Stimulated activated CD8-positive, alpha-beta memory T cell treated with anti-CD3 and anti-CD28 coated beads, Interleukin-12 subunit alpha, Interleukin-12 subunit beta, amount 100 ng/mL, for 1 hour (primary cell): ENCODE measurements at places on chromosomes 4 and X.

DNA sequence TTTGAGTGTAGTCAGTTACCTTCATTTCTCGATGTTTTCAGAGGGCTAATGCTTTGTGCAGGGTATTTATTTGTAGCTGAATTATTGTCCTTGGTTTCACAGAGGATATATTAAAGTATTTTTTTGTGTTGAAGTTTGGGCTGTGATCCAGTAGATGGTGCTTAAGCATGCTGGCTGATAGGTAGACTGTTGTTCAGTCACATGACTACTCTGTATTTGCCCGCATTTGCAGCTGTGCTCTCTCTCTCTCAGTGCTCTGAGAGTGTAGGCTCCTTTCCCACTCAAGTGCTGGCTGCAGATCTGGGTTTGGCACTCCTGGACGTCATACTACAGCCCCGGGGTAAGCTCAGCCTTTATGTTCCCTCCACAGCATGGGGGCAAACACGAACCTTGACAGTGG is 21.7 kb downstream of the RAB40AL start:
- DNase-seq: no peak

GRCh38 chr4:23035521-23036056 is 342.9 kb downstream of the GBA3 start:
- no peak for DNase-seq

DNA sequence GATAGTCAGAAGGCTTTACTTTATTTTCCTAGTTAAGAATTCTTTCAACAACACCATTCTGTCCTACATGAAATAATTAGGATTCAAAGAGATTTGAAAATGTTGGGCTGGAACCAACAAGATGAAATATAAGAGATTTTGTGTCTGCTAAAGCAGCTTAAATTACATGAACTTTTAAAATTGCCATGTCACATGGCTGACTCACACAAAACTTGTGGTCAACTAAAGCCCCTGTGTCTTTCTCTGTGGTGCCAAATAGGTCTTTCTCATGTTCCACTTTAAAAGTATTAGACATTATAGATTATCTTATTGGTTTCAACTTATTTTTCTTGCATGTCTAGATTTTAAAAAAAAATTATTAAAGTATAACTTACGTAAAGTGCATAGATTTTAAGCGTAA is 60.8 kb upstream of the FHL1 start:
- DNase-seq: no peak

- DNase-seq: no peak
Observed at GRCh38 chrX:149461746-149462145, 43.4 kb downstream of the IDS start.

- no peak for DNase-seq
Observed at GRCh38 chr4:176504118-176504517, 184.4 kb downstream of the SPCS3 start.

DNA sequence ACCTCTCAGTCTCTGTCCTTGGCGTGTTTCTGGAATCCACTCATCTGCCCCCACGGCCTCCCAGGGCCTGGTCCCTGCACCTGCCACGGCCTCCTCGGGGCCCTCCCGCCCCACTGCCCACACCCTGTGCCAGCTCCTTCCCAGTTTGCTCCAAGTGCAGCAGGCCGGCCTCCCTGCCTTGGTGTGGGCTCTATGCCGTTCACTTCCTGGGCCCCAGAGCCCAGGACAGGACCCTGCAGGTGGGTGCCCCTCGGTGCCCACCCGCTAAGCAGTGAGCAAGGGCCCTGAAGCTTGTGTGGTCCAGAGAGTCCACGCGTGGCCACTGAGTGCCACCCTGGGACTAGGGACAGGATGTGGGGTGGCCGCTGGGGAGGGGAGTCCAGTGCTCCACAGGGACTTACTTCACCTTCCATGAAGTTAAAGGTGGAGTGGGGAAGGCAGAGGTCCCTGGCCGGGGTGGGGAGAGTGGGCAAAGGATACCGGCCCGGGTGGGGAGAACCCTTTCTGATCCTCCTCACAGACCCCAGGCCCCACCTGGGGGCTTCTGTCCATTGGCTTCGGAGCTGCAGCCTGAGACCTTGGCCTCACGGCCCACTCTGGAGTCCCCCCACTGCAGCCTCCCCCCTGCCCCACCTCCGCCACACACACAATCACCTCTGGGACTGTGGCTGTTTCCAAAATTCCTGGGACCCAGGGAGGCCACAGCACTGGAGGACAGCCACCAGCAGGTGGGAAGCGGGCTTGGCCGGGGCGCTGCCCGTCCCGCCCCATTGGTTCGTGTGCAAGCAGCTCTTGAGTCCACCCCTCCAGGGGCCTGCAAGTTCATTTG is 60.0 kb upstream of the NKX1-1 start:
- DNase-seq: no peak

DNA sequence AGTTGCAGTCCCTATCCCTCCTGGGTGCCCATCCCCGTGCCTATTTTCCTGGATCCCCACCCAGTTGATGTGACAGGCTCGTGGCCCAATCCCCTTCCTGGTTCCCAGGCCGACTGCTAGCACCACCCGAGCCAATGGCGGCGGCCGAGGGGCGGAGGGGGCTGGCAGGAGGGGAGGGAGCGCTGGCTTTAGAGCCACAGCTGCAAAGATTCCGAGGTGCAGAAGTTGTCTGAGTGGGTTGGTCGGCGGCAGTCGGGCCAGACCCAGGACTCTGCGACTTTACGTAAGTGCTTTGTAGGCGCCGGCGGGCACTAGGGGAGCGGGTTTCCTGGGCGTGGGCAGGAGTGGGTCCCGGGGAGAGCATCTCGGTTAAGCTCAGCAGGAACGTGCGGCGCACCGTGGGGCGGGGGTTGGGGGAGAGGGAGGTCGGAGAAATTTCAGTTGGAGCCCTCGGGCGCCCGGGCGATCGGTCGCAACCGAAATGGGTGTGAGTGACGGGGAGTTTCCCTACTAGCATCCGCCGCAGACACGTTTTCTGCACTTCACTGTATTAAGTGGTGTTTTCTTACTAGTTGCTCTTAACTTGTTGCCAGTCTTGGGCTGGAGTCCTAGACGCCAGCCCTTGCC is at the start of gene PLS3:
PLS3 (plus strand) TSS at position 197 of the 627 bp plus-strand sequence. CDS start 49,077 bp downstream, outside the sequence.
- no peak for DNase-seq
